ENCODE measurements at places on chromosomes 3 and 15.

- peak; percentile 11 for DNase-seq
Observed at GRCh38 chr3:70358978-70359580, 46.6 kb upstream of the MDFIC2 start.

GRCh38 chr3:172315401-172316091 lies 132.7 kb downstream of the GHSR start:
- peak; percentile 53 for DNase-seq

GRCh38 chr15:63347074-63347857 lies 34.4 kb downstream of the CA12 start:
- DNase-seq: no peak

- peak; percentile 48 for DNase-seq
Observed at GRCh38 chr15:92797168-92798052, 102.7 kb upstream of the CHD2 start.

GRCh38 chr15:27805261-27806220 lies 293.6 kb downstream of the OCA2 start:
- DNase-seq: no peak

DNA sequence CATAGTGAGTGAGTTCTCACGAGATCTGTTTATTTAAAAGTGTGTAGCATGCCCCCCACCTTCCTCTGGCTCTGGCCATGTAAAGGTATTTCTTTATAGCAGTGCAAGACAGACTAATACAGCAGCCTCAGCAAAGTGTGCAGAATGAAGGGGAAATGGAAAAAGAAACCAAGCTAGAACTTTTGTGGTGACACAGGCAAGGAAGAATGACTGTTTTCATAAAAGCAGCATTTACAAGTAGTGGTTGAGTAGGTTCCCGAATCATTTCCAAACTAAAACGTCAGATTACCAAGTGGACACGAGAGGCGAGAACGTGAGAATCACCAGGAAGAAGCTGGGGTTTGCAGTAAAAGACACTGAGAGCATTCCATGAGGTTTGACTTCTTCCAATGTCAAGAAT lies 100.2 kb upstream of the AKAP13 start:
- DNase-seq: no peak

DNA sequence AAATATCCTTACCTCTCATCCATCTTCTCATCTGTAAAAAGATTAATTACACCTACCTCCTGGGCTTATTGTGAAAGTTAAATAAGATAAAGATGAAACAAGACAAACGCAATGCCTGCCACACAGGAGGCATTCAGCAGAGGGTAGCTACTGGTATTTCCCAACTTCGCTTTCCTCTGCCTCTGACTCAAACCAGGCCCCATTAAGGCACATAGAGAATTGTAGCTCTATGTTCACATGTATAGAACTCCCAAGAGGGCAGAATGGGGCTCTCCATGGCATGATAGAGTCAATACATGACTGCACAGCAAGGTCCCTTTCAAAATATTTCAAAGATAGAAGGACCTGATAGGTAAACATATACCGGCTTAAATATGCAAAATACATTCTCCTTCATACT lies 1.4 kb downstream of the LYSMD2 start:
- no peak for DNase-seq

DNA sequence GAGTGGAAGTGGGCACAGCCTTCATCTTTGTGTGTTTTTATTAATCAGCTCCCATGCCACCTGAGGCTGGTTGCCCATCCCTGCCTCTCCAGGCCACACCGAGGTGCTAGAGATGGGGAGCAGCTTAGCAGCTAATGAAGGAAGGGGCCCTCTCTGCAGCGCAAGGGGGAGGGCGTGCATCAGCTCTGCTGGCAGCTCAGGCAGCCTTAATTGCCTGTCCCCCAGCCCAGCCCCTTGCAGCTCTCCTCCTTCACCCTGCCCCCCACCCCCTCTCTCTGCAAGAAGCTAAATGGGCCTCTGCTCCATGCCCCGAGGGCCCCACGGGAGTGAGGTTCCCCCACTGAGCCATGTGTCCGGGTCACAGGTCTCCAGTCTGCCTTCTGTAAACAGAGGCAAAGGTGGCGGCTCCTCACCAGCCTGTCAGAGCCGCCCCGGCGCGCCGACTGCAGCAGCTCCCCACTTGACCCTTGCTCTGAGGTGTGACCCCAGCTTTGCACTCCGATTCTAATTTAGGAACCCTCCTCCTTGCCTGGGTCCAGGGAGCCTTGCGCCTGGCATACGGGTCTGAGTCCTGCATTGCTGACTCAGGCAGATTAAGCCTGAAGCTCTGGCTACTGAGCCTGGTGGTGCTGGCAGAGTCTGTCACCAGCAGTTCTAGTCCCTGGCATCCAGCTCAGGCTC lies 27.9 kb upstream of the NTRK3 start:
- no peak for DNase-seq

DNA sequence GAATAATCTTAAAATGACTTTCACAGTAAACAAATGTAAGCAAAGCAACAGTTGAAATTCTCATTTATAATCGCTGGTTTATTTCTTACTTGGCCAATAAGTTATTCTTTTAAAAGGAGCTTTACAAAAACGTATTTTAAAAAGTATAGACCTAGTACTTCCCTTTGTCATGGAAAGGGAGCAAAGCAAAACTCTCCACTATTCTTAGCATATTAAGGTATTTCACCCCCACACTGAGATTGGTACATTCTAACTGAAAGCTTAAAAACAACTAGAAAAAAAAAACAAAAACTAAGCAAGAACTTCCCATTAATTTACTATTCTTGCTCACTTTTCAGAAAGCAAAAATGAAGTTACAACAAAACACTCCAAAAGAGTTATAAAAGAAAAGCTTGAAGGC lies 1.5 kb downstream of the ATG3 start:
- no peak for DNase-seq

- DNase-seq: no peak
Observed at GRCh38 chr3:132283440-132283839, 33.8 kb upstream of the ACP3 start.

GRCh38 chr3:81242871-81243270 lies 518.6 kb downstream of the GBE1 start:
- DNase-seq: no peak

GRCh38 chr15:93862791-93863190 lies 368.6 kb upstream of the MCTP2 start:
- DNase-seq: no peak

GRCh38 chr3:5197470-5198312 lies 10.2 kb downstream of the EDEM1 start:
- no peak for DNase-seq

DNA sequence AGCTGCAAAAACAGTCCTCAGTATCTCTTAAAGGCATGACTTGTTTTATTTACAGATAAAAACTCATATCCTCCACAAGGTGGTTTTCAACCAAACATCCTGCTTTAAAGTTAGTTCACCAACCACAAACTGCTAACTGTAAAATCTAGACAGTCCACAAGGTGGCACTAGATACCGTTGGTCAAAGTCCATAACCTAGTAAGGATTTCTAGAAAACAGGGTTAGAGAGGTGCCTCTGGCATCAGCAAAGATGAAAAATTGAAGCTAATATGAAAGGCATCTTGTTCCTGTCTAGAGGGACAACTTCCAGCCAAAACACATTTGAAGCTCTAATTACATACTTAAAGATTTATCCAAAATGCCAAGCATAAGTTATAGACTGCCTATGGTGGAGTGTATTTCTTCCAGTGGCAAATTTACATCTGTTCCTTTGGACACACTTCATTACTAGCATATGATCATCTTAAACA lies 56.0 kb downstream of the ZMAT3 start:
- DNase-seq: peak; percentile 59

DNA sequence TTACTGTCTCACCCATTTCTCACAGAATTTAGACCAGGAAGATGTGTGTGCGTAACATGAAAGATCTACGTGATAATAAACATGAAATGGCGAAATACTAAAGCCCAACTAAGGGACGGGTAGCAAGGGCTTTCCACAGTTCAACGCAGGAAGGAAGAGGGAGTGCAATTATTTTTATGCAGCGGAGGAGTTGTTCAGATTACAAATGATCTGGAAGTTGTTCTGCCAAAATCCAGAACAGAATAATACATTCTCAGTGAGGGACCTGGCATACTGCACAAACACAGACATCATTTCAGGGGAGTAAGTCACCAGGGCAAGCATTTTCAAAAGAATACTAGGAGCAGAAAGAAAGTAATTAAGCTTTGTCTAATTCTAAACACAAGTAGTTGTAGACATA lies 133.6 kb upstream of the RAP2B start:
- DNase-seq: no peak

DNA sequence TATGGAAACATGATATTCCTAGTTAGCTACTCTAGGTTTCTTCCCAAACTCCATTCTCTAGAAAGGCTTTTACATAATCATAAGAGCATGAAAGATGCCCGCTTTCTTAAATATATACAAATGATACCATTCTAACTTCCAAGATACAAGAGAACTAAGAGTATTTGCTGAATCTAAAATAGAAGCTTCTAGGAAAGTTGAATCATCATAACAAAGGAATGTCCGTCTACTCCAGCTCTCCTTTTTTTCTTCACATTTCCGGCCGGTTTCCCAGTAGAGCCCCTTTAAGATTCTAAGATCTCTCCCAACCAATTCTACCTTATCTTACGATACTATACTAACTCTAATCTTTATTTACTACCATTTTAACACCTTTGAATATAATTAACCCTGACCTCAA lies 60.1 kb downstream of the RAD18 start:
- DNase-seq: no peak

GRCh38 chr3:140440446-140440845 lies 237.4 kb upstream of the TRIM42 start:
- no peak for DNase-seq

DNA sequence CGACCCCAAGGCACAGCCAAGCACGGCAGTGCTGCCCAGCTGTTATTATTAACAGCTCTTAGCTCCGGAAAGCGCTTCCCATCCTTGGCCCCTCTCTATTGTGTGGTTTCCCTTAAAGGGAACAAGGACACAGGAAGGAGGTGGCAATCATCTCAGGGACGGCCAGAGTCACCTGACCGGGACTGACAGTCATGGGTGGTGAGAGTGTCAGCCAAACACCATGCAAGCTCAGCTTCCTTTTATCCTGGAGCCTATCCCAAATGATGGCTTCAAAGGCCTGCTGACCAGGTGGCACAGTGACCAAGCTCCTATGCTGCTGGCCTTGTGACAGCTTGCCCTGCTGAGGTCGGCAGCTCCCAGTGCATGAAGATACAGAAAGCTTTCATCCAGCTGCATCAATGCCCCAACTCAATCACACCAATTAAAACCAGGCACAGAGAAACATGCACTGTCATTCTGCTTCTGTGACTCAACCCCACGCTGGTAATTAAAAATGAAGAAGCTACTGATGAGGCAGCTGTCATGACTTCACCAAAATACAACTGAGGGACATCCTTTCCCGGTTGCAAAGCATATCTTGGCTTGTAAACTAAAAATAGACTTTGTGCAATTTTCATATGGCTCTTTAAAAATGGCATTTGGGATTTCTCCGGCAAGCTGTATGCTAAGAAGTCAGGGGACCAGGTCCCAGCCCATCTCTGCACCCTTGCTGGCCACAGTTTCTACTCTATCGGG lies 34.0 kb downstream of the PCSK6 start:
- no peak for DNase-seq

DNA sequence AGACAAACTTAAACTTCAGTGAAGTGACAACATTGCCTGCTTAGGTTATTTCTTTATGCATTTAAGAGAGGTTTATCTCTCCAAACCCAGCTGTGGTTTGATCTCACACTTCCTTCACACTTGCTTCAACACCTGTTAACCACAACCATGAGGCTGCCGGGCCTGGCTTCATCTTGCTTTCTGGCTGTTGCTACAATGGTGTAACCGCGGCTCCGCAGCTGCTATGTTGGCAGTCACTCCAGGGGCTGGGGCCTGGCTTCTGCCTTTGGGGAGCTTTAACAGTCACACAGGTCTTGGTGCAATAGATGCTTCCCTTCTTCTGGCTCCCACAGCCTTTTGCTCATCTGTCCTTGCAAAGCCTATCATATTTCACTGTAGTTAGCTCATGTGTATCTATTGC lies 72.9 kb upstream of the MNS1 start:
- no peak for DNase-seq

- DNase-seq: no peak
Observed at GRCh38 chr3:160586679-160587078, 21.3 kb upstream of the KPNA4 start.

DNA sequence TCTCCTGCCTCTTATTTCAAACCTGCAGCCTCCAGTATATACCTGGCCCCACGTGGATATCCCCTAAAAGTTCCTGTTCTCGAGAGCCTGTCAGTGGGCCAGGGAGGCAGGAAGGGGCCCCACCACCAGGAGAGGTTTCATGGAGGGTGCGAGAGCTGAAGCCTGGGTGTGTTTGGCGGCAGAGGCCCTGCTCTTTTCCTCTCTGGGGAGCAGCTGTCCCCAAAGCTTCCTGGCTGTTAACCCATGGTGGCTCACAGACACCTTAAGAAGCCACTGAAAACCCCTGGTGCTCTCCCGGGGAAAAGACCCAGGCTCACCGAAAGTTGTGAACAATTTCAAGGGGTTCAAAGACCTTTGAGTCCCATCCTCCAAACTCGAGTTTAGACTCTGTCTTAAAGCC lies 1.1 kb downstream of the PRRT3 start:
- DNase-seq: no peak

DNA sequence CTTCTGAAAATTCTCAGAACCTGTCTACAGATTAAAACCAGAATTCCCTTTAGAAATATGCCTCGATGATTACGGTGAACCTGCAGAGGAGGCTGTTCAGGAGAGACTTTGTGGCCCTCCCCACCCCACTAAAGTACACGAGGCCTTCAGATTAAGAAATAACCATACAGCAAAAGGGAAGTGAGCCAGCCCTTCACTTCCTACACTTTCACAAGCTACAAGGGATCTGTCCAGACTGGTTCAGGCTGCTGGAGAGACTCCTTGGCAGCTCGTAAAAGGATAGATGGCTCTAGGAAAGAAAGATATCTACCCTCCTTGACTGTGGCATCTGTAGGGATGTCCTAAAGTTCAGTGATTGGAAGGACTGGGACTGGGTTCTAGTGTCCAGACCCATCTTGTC lies 102.6 kb downstream of the ALDH1A2 start:
- no peak for DNase-seq

DNA sequence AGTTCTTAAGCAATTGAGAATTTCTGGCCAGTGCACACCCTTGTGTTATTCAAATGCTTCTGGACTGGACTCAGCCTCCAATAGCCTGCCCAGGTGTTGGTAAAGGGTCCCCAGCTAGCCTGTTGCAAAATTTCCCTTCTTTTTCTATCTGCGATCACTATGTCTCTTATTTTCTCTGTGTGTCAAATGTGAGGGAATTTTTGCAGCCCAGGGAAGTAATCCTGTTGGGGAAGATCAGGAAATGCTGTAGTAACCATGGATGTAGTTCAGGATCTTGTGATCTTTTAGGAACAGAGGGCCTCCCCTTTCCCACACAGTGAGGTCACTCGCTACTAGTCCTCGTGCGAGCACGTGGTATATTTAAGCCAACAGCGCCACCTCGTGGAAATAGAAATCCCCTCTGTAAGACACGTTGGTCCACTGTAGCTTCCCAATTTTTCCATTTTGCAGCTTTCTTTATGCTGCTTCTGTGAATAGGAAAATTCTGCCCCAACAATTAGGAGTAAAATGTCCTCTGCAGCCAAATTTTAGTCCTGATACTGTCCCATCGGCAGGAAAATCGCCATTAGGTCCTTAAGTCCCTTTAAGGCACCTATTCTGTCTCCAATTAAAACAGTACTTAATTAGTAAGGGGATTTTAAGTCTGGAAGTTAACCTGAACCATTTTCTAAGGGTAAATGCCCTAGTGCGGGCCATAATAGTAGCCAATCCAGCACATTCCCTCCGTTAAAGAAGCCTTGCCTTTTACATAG lies 4.0 kb upstream of the SMCO1 start:
- DNase-seq: no peak

Measured in AG04450 (cell line).